ENCODE measurements at places on chromosomes 4 and X. TPM values are rescaled to one million over a fixed set of nuclear protein-coding genes. Genes with fewer than 3 reads are reported as not detected.
A peak's percentile ranks its signal among the peaks of the same experiment; 100 is the strongest.

DNA sequence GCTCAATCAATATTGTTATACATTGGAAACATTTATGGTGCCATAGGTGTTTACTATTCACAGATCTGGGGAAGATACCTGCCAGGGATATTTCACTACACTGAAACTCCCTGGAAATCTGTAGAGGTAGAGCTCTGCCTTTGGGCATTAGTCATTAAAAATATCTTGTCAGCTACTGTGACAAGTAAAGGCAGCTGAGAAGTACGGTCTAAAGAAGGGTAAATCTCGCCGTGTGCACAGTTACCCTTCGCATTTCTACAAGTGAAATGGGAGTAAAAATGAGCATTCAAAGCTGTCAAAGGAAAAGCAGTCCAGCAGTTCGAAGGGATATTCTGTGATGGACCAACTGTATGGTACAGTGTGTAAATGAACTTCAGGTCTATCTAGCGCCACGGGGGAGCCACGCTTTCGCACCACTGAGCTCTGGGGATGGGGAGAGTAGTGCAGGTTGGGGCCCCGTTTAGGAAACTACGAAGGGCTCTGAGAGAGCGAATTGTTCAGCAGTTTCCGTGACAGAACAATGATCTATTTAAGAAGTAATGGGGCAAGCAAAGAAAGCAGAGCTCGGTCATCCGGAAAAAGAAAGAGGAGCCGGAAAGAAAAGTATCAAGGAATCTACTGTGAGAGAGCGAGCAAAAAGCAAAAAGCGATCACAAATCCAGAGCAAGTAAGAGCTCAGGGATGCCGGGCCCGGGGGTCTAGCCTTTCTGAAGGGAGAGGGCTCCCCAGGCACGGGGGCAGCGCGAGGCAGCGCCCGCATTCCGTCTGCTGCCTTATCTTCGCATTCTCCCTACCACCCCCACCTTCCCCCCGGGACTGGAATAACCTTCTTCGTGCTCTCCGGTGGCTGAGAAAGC lies 646 bp downstream of the TIGD4 start:
- no peak for DNase-seq

BEX5 gene
- 0.96 TPM for polyA plus RNA-seq

SMAD1 gene
- polyA plus RNA-seq: not detected

- no peak for DNase-seq
Measured at GRCh38 chrX:627510-627981, 3.0 kb upstream of the SHOX start.

DNA sequence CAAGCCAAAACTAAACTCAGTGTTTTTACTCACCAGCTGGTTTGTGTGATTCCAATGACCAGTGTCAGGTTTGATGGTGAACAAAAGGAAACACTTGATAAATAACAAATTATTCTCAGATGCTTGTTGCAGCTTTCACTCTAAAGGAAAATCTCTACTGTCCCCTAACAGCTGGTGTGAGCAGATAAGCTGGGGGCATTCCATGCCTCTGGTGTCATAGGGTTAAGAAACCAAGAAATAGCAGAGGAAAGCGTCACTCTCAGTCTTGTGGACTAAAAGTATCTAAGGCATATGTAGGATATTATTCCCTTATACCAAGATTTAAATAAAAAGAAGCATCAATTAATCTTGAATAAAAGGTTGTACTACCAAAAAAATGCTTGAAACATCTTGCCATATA lies 24.3 kb downstream of the TRPC5 start:
- DNase-seq: no peak

GRCh38 chrX:56000174-56000573 lies 232.0 kb upstream of the KLF8 start:
- DNase-seq: no peak

DNA sequence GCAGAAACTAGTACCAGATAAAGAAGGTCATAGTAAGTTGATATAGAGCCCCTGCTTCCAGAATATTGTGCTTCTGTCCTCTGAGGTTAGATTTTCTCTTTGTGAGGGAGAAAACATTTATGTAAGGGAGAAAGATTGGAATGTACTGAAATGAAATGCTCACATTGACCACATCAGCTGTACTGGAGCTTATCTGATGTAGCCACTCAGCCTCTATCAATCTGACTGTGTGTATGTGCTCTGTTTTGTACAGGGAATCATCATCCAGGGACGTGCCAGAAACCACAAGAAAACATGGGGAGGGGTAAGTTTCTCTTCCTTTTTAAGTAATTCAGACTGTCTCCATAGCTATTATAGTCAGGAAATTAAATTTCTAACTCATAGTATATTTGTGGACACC lies 56.8 kb downstream of the PRRG1 start:
- DNase-seq: no peak

GRCh38 chr4:142238589-142238988 lies 602.2 kb downstream of the IL15 start:
- DNase-seq: no peak

- DNase-seq: peak; percentile 67
Measured at GRCh38 chr4:140756319-140757231, at the start of gene TBC1D9. TSS of gene TBC1D9 (minus strand) at chr4:140756385. CDS start at chr4:140756045, 340 bp downstream.

DNA sequence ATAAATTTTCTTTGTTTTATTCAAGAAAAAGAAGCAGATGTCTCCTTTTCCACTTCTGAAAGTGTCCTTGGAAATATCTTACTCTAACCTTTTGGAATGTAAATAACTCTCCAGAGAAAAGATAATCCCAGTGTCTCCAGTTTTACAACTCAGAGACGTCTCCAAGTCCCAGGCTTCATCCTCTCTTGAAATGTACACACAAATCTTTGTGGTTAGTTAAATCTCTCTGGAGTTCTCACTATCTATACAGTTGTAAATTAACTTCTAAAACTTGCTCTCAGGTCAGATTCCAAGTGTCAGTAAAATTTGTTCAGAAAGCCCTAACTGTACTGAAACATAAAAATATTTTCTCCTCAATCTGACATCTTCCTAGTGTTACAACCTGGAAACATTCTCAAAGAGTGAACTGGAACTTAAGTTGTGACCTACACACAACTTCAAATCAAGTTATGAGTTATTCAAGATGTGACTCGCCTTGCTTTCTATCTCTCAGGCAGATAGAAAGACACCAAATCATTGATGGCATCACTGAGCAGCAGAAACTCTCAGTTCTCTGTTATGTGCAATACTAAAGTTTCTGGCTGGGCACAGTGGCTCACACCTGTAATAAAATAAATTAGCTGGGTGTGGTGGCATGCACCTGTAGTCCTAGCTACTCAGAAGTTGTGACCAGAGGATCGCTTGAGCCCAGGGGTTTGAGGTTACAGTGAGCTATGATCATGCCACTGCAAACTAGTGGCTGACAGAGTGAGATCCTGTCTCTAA lies 284.2 kb downstream of the RCHY1 start:
- no peak for DNase-seq

FAM114A1 gene
- polyA plus RNA-seq: not detected

MAML3 gene
- polyA plus RNA-seq: 0.79 TPM

GRCh38 chrX:2811271-2811670 lies 17.5 kb upstream of the GYG2 start:
- DNase-seq: no peak

DNA sequence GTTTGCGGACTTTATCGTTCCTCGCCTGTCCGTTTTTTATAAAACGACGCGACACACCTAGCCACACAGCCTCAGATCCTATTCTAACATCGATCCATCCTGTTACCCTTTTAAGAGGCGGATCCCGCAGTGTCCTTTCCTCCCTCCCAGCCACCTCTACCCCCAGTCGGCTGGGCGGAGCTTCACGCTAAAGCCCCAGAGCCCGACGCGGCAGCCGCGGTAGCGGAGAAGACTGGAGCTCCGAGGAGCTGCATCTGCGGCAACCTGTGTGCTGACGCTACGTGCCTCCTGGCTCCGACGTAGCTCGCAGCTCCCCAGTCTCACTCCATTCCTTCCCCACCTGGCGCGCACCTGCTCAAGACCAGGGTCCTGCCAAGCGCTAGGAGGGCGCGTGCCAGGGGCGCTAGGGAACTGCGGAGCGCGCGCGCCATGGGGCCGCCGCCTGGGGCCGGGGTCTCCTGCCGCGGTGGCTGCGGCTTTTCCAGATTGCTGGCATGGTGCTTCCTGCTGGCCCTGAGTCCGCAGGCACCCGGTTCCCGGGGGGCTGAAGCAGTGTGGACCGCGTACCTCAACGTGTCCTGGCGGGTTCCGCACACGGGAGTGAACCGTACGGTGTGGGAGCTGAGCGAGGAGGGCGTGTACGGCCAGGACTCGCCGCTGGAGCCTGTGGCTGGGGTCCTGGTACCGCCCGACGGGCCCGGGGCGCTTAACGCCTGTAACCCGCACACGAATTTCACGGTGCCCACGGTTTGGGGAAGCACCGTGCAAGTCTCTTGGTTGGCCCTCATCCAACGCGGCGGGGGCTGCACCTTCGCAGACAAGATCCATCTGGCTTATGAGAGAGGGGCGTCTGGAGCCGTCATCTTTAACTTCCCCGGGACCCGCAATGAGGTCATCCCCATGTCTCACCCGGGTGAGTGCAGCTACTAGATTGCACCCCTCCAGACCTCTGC lies at the start of gene RNF128:
Gene RNF128, plus strand, starts transcription at position 217 of the 953 bp plus-strand sequence. Its CDS starts 213 bp downstream, at position 430.
- no peak for DNase-seq

GLRA2 gene
- polyA plus RNA-seq: not detected

- no peak for DNase-seq
Measured at GRCh38 chr4:26482508-26483462, 7.5 kb downstream of the CCKAR start.

- no peak for DNase-seq
Measured at GRCh38 chr4:115865736-115866135, 752.3 kb upstream of the NDST4 start.

BANK1 gene
- 473 TPM for polyA plus RNA-seq

DNA sequence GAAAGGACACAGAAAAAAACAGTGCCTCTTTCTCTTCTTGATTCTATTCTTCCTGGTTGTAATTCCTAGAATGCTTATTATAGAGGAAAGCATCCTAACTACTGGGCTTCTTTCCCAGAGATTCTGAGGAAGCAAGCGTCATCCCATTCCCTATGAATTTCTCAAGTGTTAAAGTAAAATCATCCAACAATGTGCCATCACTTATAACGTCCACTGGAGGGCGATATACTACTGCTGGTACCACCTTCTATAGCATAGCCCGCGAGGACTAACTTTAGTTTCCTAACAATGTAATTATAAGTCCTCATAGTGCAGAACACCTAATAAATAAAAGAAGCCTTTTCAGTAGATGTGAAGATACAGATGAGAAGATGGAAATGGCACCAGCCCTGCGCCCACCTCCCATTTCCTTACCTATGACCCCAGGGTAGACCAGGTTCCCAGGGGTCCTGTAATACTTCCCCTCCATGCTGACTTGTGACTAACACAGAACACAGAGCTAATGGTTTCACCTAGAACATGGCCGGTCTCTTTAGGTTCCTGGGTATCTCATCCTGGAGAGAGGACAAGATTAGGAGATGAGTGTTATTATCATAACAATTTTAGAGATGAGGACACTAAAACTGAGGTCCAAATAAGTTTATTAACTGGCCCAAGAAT lies 4.2 kb downstream of the CENPVL3 start:
- peak; percentile 9 for DNase-seq

DNA sequence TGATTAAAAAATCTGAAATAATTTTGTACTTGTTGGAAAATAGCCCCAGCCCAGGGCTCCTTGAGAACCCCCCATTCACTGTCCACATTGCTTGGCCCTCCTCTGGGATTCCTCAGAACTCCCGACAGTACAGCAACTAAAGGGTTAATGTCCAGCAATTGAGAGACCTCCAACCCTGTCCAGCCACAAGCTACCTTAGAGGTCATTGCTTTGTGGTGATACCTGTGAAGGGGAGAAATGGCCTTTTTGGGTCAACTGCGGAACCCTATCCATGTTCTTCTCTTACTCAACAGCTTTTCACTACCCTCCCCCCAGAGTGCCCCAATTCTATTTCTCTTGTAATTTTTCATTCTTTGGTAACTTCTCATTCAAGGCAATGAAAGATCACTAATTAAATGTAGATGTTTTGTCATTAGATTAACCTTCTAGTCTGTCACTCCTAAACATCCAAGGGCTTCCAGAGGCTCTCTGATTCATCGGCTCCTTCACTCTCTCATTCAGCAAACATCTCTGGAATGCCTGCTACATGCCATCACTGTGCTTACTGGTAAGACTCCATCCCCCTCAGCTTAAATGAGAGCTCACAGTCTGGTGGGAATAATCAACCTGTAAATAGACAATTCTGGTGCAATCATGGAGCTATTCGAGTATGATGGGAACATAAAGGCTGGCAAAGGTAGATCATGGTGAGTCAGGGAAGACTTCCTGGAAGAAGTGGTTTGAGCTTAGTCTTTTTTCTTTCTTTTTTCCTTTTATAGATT lies 241.4 kb upstream of the PGRMC2 start:
- DNase-seq: no peak

SYTL5 gene
- not detected for polyA plus RNA-seq

NPFFR2 gene
- not detected for polyA plus RNA-seq

- no peak for DNase-seq
Measured at GRCh38 chr4:3255611-3256186, 6.7 kb downstream of the MSANTD1 start.

GRCh38 chr4:184649971-184650855 lies 675 bp downstream of the PRIMPOL start:
- no peak for DNase-seq

PLAC1 gene
- not detected for polyA plus RNA-seq

TBL1X gene
- polyA plus RNA-seq: 16.3 TPM

COX7B2 gene
- polyA plus RNA-seq: not detected

DNA sequence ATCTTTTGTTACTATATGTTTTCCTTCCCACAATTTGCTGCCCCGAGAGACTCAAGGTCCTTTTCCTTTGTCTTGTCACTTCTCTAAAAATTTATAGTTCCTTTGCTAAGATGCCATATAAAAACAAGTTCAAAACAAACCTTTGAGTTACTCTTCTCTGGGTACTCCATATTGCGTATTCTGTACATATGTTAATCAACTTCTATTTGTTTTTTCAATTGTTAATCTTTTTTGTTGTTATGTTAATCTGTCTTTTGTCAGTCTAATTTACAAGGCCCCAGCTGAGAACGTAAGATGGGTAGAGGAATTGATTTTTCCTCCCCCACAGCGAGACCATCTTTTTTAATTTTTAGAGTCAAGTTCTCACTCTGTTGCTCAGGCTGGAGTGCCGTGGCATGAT lies 7.2 kb upstream of the PPEF2 start:
- DNase-seq: no peak

ARR3 gene
- not detected for polyA plus RNA-seq

DNA sequence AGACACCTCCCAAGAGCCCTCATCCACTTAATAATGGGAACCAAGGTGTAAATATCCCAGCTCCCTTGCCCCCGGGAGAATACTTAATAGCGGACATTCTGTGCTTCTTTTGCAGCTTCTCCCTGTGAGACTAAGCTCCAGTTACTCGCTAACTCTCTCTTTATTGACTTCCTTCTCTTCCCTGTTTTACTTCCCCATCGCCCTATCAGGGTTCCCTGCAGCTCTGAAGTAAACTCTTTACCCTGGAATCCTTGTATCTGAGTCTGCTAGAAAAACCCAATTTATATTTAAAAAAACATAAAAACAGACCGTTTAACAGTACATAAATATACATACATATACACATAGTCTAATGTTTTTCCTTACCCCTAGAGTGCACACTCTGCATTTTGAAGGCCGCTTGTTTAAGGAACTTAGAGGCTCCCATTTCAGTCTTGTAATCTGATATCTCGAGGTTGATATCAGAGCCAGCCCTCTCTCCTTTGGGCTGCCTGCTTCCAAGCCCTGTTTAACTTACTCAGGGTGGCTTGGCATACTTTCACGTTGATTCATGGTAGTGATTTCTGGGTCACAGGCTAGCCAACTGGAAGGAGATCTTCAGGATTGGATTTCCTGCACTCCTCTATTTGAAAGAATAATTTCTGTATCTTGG lies 177.4 kb upstream of the SCML1 start:
- DNase-seq: no peak

GRCh38 chr4:37124800-37125199 lies 119.7 kb upstream of the NWD2 start:
- no peak for DNase-seq

Data from naive B cell (primary cell).